ENCODE measurements at places on chromosomes 4 and X.

GRCh38 chr4:157072002-157072401 lies 3.9 kb upstream of the GLRB start:
- no peaks in the 10 kb centered on the region for H3K4me1 ChIP-seq
- DNase-seq: no peak
- no peaks in the 10 kb centered on the region for H3K36me3 ChIP-seq
- no peak overlapping the region for H3K27ac ChIP-seq
- peaks cover 3% of the 10 kb centered on the region for H3K27me3 ChIP-seq

- DNase-seq: no peak
- no peaks in the 10 kb centered on the region for H3K4me1 ChIP-seq
- no peaks in the 10 kb centered on the region for H3K27me3 ChIP-seq
- no peak overlapping the region for H3K4me3 ChIP-seq
- no peak overlapping the region for H3K27ac ChIP-seq
These were observed 76.2 kb upstream of the GRXCR1 start for GRCh38 chr4:42816189-42816879.

- no peaks in the 10 kb centered on the region for H3K27me3 ChIP-seq
- H3K36me3 ChIP-seq: no peaks in the 10 kb centered on the region
- H3K4me1 ChIP-seq: no peaks in the 10 kb centered on the region
- no peak overlapping the region for H3K4me3 ChIP-seq
These were observed 248.0 kb downstream of the SPATA18 start for GRCh38 chr4:52299120-52299519.

DNA sequence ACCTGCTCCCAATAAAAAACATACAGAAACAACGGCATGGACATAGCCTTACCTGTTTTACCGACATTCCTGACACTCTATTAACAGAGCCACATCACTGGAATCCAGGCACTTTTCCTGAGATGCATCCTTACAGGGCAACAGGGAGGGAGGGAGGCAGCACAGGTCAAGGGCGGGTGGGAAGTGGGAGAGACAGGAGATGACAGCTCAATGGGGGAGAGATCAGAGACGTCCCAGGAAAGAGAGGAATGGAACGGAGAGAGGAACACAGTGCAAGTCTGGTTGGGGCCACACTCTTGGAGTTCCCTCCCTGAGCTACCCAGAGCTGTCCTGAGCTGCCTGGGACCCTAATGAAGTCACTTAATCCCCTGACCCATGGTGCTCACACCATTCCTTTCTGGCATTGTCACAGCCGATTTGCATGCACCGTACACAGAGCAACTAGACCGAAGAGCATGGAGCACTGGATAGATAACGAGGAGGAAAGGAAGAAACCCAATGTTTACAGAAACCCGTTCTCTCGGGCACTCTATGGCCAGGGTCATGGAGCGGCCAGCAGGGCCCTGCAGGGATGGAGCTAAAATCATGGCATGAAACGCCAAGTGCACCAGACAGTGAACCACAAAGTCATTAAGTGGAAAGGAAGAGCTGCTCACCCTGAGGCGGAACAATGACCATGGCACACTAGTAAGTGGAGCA lies 93.1 kb downstream of the NSUN7 start:
- no peaks in the 10 kb centered on the region for H3K36me3 ChIP-seq
- no peak overlapping the region for H3K27ac ChIP-seq
- no peak for DNase-seq
- H3K4me1 ChIP-seq: no peaks in the 10 kb centered on the region

DNA sequence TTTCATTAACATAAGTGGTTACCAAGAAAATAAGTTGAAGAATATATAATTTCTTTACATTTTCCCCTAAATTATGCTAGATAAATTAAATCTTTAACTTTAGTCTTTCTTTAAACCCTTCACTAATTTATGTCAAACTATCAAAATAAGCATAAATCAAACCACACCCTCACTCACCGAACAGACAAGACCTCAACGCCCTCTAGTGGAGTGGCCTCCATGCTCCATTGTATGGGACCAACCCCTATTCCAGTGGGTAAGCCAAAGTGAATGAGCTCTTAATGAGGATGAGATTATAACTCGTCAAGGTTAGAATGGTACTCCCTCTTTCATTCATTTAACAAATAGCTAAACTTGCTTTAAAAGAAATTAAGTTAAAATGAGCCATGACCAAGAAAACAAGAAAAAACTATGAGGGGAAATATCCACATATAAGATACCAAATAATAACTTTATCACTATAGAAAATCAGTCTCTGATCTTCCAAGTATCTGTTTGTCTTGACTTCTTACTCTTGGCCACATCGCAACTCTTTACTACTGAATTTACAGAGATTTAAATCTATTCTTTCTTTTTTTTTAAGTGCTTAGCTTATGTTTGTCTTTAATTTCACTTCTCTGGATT lies 15.6 kb upstream of the BBS12 start:
- peak; percentile 81 for DNase-seq
- H3K36me3 ChIP-seq: no peaks in the 10 kb centered on the region
- no peak overlapping the region for H3K27ac ChIP-seq
- H3K4me1 ChIP-seq: no peaks in the 10 kb centered on the region
- no peak overlapping the region for H3K4me3 ChIP-seq
- no peaks in the 10 kb centered on the region for H3K27me3 ChIP-seq

DNA sequence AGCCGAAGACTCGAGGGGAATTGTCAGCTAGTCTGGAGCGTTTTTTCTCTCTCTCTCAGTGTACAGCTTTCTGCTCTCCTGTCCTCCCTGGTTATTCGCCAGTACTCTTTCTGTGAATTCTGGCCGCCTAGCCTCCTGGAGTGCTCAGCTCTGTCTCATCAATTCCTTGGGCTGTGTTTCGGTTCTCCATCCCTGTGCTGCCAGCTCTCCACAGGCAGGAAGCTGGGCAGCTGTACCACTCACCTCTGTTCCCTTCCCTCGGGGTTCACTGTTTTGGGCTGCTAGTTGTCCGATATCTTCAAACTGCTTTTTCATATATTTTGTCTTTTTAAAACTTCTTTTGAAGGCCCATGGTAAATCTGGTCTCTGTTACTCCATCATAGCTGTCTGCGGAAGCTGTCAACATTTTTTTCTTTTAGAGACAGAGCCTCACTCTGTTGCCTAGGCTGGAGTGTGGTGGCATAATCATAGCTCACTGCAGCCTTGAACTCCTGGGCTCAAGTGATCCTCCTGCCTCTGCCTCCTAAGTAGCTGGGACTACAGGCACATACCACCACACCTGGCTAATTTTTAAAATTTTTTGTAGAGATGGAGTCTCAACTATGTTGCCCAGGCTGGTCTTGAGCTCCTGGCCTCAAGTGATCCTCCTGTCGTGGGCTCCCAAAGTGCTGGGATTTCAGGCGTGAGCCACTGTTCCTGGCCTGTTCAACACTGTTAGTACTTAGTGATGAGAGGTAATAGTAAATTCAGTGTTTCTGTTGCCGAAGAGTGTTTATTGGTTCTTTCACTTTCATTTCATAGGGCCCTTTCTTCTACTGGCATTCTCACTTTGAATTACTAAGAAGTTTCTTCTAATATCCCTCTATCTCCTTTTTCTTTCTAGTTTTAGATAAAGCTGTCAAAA lies 18.6 kb downstream of the ZCCHC4 start:
- peak; percentile 42 for DNase-seq
- H3K36me3 ChIP-seq: peaks cover 22% of the 10 kb centered on the region
- no peaks in the 10 kb centered on the region for H3K27me3 ChIP-seq
- H3K4me1 ChIP-seq: peaks cover 12% of the 10 kb centered on the region
- peak overlapping the region; percentile 43 for H3K27ac ChIP-seq

GRCh38 chr4:139986106-139986505 lies 167.9 kb downstream of the MAML3 start:
- H3K36me3 ChIP-seq: no peaks in the 10 kb centered on the region
- DNase-seq: no peak
- no peak overlapping the region for H3K27ac ChIP-seq
- no peaks in the 10 kb centered on the region for H3K4me1 ChIP-seq

GRCh38 chrX:67731061-67731460 lies 187.2 kb downstream of the AR start:
- no peaks in the 10 kb centered on the region for H3K4me1 ChIP-seq
- H3K36me3 ChIP-seq: no peaks in the 10 kb centered on the region
- no peak for DNase-seq
- no peak overlapping the region for H3K4me3 ChIP-seq
- no peaks in the 10 kb centered on the region for H3K27me3 ChIP-seq

DNA sequence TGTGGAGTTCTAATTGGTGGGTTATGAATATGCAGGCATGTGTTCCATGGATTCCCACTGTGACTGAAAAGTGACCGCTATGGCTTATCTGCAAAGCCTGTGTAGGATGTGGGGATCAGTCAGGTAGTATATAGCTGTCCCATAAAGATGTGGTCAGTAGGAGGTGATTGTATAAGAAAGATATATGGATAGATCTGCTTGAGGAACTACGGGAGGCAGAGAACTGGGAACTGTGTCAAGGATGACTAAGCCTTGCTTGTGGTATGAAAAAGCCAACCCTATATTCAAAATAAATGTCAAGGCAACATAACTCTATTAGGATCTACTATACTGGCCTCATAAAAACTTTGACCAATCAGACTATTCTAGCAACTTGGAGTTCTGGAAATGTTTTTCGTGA lies 185.2 kb downstream of the KLHL4 start:
- H3K27me3 ChIP-seq: no peaks in the 10 kb centered on the region
- H3K36me3 ChIP-seq: no peaks in the 10 kb centered on the region
- no peak for DNase-seq
- H3K27ac ChIP-seq: no peak overlapping the region
- H3K4me1 ChIP-seq: no peaks in the 10 kb centered on the region
- H3K4me3 ChIP-seq: no peak overlapping the region

DNA sequence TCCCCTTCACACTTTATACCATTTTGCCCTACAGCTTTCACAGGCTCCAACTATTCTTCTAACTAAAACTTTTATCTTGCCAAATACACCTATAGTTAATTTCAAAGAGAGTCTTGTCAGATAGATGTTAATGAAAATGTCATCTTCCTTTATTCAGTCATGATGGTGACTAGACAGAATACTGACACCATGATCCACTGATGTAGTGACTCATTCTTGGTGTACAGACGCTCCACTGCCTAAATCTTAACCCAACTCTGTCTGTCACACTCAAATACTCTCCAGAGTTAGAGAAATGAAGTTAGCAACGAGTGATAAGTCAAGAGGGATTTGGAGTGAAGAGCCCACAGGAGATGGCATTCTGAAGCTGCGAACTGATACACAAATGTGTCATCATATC lies 32.1 kb upstream of the HDAC8 start:
- no peaks in the 10 kb centered on the region for H3K36me3 ChIP-seq
- no peak overlapping the region for H3K4me3 ChIP-seq
- no peak for DNase-seq
- no peak overlapping the region for H3K27ac ChIP-seq
- H3K27me3 ChIP-seq: no peaks in the 10 kb centered on the region

DNA sequence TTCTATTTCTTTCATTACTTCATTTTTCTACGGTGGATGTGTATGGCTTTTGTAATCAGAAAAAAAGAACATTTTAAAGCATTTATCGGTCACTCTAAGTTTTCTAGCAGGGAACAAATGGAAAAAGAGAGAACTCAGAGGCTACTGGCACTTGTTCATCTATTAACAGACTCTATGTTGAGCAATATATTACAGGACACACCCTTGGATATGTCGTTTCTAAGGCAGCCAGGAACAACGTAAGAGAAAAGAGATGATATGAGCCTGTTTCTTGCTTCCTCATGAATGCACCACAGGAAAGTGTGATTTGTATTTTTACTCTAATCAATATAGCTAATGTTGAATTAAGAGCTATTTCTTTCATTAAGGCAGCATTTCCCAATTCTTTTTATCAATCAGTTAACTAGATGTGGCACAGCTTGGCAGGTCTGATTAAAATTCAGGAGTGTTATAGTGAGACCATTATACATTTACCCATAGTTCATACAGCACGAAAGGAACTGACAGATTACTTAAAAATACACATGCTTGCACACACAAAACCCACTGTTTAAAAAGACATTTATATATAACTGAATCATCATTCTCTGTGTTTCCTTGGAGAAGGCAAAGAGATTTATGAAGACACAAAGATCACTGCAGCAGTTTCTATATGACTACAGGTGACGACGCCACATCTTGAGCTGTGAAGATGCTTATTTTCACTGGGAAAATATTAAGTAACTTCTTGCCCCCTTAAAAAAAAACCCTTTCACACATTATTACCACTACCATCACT lies 13.0 kb downstream of the RAB9B start:
- no peak overlapping the region for H3K4me3 ChIP-seq
- no peaks in the 10 kb centered on the region for H3K36me3 ChIP-seq
- no peak for DNase-seq

DNA sequence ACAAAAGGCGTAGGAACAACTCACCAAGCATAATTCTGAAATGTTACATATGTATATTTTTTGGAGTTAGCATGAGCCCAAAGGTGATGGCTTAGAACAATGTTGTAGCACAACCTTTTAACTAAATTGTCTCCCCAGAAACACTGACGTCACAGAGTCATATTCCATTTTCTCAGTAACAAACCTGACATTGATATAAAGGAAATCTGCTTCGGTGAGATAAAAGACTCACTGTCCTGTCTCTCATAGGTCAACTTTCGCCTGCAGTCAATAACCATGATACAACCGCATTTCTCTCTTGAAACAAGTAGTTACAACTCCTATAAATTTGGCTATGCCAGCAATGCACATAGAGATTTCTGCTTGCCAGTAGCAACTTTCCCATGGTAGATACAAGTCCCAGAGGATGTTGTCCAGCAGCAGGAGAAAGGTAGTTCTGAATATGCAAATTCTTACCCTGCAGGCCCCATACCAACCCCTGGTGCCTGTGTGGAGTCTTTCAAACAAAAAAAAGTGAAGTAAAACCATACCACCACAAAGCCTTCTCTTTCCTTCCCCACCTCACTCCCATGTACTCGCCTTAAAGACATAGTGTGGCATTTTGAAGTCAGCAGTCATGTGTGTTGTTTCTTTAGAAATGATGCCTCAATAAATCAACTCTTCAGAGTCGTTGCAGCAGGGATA lies 47.9 kb downstream of the MTM1 start:
- peaks cover 39% of the 10 kb centered on the region for H3K36me3 ChIP-seq
- no peaks in the 10 kb centered on the region for H3K4me1 ChIP-seq
- no peak overlapping the region for H3K27ac ChIP-seq
- no peak overlapping the region for H3K4me3 ChIP-seq
- H3K27me3 ChIP-seq: no peaks in the 10 kb centered on the region
- DNase-seq: no peak

GRCh38 chr4:122691988-122692387 lies 40.5 kb upstream of the BBS12 start:
- DNase-seq: no peak
- H3K36me3 ChIP-seq: no peaks in the 10 kb centered on the region
- no peak overlapping the region for H3K4me3 ChIP-seq
- no peaks in the 10 kb centered on the region for H3K4me1 ChIP-seq

DNA sequence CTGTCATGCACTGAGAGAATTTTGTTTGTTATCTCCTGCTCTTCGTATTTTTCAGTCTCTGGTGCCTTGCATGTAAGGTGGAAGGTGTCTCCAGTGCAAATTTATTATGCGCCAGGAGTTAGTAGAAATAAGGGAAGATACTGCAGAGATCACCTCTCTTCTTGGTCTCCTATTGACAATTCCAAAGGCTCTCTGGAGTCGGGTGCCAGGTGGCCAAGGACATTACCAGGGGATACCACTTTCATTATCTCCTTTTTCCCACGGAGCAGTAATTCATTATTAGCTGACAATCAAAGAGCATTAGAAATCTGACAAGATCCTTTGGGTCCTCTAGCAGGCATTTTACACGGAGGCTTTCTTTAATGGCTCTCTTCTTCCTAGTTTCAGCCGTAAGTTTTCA lies 26.0 kb downstream of the ADD1 start:
- H3K36me3 ChIP-seq: peaks cover 19% of the 10 kb centered on the region
- no peak overlapping the region for H3K4me3 ChIP-seq
- no peak for DNase-seq
- no peaks in the 10 kb centered on the region for H3K27me3 ChIP-seq
- H3K4me1 ChIP-seq: peaks cover 34% of the 10 kb centered on the region
- no peak overlapping the region for H3K27ac ChIP-seq
